GM23338 (cell line): ENCODE measurements at places on chromosomes 16 and 17.

DNA sequence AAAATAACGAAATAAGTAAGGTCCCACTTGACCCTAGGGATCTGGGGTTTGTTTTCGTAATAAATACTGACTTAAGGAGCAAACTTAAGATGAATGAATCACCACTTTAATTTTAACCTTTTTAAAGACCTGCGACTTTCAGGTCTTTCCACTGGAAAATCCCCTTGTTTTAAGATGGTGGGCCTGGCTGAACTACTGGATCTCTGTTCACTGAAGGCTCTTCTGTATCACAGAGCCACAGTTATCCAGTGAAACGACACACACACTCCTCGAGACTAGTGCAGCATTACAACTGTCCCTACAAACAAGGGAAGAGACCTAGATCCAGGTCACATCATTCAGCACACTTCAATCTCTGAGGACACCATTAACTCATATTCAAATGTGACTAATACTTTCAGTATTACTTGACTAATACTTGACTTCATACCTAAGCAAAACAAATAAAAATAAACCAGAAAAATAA is 299.0 kb downstream of the CEP112 start:
- no peak for DNase-seq

DNA sequence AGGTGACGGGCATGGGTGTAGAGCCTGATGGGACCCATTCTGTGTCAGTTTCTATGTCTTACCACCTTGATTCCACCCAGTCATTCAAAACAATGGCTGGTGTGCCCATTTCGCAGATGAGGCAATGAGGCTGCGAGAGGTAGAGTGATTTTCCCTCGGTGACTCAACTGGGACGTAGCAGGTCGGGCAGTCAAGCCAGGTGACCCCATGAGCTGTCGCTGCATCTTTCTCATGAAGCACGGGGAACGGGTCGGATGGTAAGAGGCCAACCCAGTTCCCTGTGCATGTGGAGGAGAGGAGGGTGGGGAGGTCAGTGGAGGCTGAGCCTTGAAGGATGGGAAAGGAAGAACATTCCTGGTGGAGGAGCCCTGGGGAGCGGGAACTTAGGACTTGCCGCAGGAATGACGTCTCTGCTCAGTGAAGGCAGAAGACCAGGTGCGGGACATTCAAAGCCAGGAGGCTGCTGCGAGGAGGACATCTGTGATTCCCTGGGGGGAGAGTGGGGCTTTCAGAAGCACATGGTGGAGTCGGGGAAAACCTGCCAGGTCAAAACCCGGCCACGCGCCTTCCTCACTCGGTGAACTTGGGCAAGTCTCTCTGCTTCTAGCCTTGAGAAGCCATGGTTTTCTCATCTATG is 1.1 kb downstream of the IL21R start:
- DNase-seq = no peak

DNA sequence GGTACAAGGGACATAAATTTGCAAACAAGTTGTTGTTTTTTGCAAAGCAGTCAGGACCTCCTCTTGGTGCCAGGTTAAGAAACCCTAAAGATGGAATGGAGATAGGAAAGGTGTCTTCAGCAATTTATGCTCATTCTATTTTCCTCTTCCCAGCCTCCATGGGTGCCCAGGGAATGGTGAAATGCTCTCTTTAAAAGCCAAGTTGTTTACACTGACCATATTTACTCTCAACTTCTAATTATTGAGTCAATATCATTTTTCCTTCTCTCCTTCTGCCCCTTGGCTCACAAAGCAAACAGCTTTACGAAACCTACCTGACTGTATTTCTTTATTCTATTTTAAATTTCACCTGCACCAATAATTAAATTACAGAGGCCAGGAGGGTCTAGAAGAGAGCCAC is 138.5 kb upstream of the IRX3 start:
- DNase-seq = no peak

- DNase-seq = peak; percentile 86
Observed at GRCh38 chr17:29124135-29124924, 55.9 kb downstream of the MYO18A start.

GRCh38 chr16:57720142-57720575 is 15.4 kb upstream of the KATNB1 start:
- peak; percentile 62 for DNase-seq

DNA sequence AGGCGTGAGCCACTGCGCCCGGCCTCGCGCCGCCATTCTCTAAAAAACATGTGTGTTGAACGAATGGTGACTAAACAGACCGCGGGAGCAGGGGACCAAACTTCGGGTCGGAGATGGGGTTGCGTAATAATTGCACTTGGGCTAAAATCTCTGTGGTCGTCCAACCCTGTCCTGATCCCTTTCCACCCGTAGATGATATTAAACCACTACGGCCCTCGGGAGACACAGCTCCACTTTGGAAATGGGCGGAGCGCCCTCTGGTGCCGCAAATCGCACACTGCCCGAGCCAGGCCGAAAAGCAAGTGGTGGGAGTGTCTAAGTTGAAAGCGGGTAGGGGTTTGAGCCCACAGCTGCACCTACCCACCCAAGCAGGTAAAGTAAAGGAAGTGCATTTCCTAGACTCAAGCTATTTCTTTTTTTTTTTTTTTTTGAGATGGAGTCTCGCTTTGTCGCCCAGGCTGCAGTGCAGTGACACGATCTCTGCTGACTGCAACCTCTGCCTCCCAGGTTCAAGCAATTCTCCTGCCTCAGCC is 17.0 kb downstream of the CAVIN1 start:
- DNase-seq = peak; percentile 92

- DNase-seq = no peak
Observed at GRCh38 chr17:66514227-66514806, 211.9 kb downstream of the PRKCA start.

- no peak for DNase-seq
Observed at GRCh38 chr17:14772776-14773175, 471.9 kb downstream of the HS3ST3B1 start.

GRCh38 chr17:42179335-42179734 is 1.6 kb downstream of the KCNH4 start:
- DNase-seq = no peak

- peak; percentile 77 for DNase-seq
Observed at GRCh38 chr17:44005527-44006271, 1.3 kb downstream of the NAGS start.

DNA sequence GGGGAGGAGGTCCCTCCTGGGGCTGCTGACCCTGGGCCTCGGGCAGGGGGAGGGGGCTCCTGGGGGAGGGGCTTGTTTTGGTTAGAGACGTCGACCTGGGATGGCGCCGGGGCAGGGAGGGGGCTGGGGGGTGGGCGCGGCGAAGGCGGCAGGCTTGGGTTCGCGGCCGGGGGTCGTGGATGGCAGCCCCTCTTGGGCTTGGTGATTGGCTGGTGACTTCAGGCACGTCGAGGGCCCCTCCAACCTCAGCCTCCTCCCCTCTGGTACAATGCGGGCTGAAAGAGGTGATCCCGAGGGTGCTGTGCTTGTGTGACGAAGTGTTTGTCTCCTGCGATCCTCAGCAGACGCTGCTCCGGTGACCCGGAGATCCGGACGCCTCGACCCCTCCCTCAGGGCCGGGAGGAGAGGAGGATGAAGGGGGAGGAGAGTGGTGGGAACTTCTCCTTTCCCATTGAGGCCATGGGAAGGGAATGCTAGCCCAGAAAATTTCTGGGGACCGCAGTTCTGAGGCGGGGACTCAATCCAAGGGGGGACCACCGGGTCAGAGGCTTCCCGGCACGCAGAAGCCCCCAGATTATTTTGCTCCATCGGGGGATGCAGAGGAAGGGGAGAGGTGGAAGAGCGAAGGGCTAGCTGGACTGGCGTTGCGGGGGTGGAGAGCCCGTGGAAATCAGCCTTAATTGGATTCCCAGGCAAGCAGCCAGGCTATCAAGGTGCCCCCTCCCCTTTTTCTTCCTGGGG is 43.9 kb downstream of the RAI1 start:
- peak; percentile 68 for DNase-seq

DNA sequence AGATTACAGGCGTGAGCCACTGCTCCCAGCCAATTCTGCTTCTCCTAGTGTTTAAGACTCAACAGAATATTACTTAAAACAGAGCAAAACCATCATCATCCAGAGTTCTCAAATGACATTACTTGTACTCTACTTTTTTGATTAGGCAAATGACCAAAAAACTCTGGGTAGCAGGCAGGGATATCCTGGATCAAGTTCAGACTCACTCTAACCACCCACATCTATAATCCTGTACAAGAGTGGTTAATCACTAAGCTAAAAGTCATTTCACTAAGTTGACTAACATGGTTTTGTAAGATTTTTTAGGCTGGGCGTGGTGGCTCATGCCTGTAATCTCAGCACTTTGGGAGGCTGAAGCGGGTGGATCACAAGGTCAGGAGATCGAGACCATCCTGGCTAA is 6.8 kb downstream of the NAE1 start:
- no peak for DNase-seq

DNA sequence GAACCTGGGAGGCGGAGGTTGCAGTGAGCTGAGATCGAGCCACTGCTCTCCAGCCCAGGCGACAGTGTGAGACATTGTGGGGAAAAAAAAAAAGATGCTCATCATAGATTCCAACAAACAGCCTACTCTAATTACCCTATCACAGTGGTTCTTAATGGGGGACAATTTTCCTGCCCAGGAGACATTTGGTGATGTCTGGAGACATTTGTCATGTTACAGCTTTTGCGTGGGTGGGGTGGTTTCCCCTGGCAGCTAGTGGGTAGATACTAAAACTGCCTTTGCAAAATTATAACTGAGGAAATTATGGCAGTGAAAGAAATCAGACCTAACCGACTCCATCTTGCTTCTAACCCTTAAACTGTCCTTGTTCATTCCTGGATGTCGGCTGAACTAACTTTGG is 92.5 kb upstream of the RBL2 start:
- DNase-seq = no peak

DNA sequence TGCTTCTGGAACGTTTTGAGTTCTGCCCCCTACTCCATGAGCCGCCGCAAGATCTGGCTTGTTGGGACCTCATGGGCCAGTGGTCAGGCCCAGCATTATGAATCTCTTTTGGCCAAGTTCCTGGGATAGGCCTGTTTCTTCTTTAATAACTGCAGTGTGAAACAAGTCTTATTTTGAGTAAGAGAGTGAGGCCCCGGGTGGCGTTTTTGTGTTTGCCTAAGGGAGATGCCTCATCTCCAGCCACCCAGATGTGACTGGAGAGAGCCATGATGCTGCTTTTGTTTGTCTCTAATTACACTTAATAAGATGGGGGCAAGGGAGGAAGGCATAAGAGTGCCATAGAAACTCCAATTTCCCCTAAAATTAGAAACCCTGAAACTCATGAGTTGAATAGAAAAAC is 39.8 kb downstream of the KSR1 start:
- no peak for DNase-seq

GRCh38 chr17:67779098-67779672 is 46.1 kb upstream of the BPTF start:
- peak; percentile 90 for DNase-seq

DNA sequence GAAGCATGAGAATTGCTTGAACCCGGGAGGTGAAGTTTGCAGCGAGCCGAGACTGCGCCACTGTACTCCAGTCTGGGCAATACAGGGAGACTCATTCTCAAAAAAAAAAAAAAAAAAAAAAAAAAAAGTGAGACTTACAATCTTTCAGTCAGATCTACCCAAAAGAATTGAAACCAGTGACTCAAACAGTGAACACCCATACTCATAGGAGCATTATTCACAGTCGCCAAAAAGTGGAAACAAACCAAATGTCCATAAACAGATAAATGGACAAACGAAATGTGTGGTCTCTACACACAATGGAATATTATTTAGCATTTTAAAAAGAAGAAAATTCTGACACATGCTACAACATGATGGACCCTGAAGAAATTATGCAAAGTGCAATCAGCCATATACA is 9.1 kb upstream of the SCNN1B start:
- no peak for DNase-seq

- no peak for DNase-seq
Observed at GRCh38 chr17:5413682-5414081, 5.8 kb downstream of the NUP88 start.

DNA sequence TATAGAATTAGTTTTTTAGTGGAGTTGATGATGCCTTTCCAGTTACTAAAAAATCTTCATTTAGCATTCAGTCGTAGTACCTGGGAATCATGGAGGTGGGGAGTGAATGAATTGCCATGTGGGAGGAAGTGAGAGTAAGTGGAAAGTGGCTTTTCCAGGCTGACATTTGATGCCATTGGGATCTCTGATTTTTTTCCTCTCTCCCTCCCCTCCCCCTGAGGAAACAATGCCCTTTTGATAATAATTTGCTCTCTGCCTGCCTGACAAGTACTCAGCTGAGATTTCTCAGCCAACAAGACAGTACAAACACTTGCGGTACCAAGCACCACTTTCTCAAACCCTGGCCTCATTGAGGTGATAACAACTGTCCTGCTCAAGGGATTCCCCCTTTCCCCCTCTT is 2.2 kb downstream of the UBE2Z start:
- no peak for DNase-seq

DNA sequence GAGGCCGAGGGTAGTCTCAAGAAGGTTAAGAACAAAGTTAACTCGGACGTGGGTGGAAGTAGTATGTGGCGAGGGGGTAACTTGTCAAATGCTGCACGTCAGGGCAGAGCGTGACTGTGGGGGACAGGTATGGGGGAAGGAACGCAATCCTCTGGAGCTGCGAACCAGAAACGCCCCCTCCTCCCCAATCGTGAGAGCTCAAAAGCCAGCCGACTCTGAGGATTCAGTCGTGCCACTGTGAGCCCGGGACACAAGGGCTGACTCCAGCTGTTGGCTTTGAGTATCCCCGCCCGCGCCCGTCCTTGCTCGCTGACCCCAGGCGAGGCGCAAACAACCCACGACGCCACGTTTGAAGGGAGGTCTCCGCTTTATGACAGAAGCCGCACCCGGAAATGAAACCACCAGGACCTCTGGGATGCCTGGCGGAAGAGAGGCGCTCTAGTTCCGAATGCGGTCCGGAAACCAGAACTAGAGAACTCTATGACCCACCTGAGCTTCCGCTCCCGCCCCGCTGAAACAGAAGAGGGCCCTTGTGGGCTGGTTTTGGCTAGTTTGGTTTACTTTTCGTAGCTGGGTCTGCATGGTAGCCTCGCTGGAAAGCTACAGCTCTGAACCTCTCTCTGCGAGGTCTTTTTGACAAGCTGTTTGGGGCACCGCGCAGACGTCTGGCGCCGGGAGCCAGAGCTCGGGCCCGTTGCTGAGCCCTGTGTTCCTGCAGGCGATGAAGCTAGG is at the start of gene PEX12:
Gene PEX12, minus strand, starts transcription at position 375 of the 732 bp plus-strand sequence. CDS start 550 bp downstream, outside the sequence.
- DNase-seq = peak; percentile 95

- no peak for DNase-seq
Observed at GRCh38 chr17:79089720-79090442, 15.3 kb downstream of the ENGASE start.

DNA sequence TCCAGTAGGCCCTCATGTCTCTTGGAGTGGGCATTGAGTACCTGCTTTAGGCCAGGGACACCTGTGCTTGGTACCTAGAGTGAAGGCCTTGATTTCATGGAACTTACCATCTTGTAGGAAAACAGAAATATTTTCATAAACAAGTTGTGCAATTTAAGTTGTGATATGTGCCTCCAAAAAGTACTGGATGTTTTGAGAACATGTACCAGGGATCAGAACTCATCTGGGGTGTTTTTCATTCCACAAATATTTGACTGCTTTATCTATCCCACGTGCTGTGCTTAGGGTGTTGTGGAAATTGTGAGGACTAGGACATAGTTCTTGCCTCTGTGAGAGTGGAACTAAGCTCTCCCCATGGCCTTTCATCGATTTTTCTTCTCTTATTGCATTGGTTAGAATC is 8.8 kb downstream of the NKD1 start:
- DNase-seq = no peak
